Occipital lobe (tissue), 3 donors: ENCODE measurements at places on chromosomes 1 and 21.

- no peak for DNase-seq
Observed at GRCh38 chr21:28991861-28992525, 684 bp downstream of the LTN1 start.

DNA sequence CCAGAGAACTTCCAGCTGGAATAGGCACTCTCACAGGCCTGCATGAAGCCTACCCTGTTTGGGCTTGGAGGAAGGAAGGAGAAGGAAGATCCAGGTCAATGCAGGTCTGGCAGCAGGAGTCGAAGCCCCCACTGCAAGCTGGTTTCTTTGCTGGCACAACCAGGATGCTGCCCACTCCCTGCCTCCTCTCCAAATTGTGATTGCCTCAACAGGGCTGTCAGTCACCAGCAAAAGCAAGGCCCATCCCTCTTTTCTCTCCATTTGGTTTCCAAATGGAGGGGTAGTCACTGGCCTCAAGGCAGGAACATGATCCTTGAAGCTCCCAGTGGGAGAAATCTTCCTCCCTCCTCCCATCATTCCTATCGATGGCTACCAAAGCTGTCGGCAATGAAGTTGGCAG, 37.0 kb downstream of the PACC1 start:
- no peak for DNase-seq

GRCh38 chr21:45866551-45866950, 115.0 kb upstream of the COL6A1 start:
- no peak for DNase-seq

- DNase-seq, result no peak
Observed at GRCh38 chr1:45622524-45623394, 1.1 kb downstream of the CCDC17 start.

GRCh38 chr1:54124472-54124871, 28.3 kb downstream of the CDCP2 start:
- no peak for DNase-seq

GRCh38 chr21:45962531-45963231, 18.9 kb upstream of the COL6A1 start:
- no peak for DNase-seq

DNA sequence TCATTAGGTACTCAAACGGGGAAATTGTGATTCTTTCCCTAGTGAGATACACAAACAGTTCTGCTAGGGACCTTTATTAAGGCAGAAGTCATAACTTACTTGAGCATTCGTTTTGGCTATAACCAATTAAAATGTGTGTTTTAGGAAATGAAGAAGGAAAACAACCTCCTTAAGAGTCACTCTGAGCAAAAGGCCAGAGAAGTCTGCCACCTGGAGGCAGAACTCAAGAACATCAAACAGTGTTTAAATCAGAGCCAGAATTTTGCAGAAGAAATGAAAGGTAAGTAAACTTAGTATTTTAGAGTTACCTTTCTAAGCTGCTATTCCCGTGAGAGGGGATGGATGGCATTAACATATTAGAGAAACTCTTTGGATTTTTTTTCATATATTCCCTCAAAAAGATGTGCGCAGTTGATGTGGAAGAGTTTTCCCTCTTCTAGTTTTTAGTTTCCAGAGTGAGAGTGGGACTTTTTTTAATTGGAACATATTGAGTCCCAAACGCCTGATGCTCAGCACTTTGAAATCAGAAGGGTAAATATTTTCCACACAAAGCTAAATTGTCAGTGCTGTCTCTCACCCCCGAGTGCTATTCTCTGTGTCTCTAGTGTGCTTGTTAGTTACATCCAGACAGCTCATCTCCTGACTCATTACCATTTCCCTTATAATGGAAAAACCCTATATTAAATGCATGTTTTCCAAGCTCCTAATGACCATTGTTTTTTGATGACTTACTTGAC, 34.9 kb downstream of the CENPF start:
- DNase-seq, result no peak

DNA sequence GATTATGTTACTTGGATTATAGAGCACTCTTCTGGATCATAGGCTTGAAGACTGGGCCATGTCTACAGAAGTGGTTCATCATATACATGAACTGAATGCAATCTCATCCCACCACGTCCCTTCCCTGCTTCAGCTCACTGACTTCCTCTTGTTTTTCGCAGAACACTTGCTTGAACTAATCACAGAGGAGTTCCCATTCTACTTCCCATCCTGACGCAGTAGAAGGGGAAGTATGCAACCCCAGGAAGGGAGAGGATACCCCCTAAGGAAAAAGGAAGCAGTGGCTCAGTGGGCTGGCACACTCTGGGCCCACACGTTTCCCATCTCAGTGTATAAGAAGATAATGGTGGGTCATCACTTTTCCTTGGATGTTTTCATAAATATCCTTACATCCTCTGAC, 36.2 kb downstream of the CASQ2 start:
- no peak for DNase-seq

GRCh38 chr1:25757151-25757845, 42.7 kb upstream of the SELENON start:
- no peak for DNase-seq

GRCh38 chr1:24380508-24380907, 33.1 kb downstream of the STPG1 start:
- DNase-seq, result no peak

DNA sequence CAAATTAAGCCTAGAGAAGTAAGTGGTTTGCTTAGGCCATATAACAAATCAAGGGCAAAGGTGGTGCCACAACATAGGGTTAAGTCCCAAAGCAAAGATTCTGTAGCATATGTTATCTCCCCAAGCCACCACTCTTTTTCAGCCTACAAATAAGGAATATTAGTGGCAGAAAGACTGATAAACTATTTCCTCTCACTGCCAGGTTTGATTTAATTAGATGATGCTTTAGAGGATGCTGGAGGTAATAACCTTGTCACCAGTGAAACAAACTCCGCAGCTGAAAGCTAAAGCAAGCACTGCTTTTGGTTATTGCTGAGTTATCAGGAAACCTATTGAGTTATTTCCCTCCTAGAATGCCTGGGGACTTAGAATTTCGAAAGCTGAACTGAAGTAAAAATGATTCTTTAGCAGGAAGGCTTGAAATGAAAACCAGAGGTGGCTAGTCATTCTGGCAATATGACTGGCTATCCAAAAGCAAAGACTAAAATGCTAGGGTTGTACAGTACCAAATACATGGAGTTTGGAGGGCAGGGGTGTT, 145.2 kb downstream of the SYT2 start:
- no peak for DNase-seq

- DNase-seq, result no peak
Observed at GRCh38 chr21:36830100-36830499, 131.2 kb downstream of the SIM2 start.

DNA sequence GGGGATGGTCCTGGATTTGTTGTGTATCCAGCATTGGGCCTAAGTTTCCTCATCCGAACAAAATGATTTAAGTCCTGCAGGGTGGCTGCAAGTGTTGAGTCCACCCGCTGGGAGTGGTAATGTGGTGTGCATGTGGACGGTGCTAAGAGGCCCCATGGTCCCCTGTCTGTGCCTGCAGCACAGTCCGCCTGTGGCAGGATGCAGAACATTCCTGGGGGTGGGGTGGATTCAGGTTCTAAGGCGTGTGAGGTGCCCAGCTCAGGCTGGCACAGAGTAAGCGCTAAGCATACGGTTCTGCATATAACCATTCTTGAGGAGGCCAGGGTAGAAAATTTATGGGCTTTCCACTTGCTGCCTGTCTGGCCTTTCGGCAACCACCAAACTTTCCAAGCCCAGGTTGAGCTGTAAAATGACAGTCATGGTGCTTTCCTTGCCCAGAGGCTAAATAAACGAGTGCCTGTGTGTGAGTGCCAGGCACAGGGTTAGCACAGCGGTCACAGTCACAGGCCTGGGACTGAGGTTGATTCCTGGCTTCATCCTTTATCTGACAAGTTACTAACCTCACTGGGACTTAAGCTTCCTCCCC, 30.7 kb downstream of the SLC2A1 start:
- DNase-seq, result no peak

DNA sequence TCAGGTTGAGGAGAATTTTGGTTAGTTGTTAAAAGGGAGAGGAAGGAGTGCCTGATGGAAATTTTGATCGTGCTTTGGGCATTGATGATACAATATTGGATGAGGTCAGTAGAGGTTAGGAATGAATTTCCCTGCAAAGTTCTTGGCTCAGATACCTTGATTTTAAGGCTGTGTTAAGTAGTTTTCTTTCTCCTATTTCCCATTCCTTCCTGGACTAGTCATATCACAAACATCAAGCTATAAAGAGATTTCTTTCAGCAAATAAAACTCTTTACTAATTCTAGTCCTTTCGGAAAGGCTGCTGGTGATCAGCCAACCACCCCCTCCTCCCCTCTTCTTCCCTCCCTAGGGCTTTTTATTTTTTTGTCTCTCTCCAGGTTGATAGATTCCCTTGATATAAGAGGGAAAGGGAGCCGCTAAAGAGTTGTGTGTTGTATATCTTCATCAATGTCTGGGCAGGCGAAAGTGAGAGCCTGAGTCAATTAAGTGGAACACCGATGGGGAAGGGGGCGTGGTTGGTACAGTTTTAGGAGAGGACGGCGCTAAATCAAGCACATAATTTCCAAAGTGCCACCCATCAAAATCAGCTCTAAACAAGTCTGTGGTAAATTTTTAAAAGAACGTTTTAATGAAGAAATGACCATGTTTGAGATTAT, 100.1 kb upstream of the PLXNA2 start:
- no peak for DNase-seq

GRCh38 chr1:215543191-215543606, 23.9 kb upstream of the KCTD3 start:
- no peak for DNase-seq

DNA sequence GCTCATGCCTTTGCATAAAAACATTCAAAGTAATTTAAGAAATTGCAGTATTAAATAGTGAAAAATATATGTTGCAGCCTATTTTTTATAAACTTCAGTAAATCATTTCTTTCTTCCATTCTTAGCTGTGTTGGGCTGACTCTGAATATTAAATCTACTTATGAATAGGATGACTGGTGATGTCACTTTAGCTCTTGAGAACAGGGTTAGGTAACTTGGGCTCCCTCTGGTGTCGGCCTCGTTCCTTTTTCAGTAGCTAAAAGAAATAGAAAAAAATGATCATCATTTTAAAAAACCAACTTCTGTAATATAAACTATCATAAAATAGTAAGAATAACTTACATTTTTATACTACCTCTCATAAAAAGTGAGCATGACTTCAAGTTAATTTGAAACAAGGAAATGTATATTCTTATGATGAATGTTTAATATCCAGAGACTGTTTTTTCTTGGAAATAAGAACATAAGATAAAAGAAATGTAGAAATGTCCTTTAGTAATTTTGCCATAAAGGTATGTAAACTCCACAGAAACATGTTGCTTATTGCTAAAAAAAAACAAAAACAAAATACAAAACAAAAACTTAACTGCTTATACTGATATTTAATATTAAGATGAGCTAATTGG, 26.8 kb upstream of the NCAM2 start:
- DNase-seq, result no peak

- no peak for DNase-seq
Observed at GRCh38 chr1:175405766-175406165, 213.2 kb upstream of the KIAA0040 start.
